ENCODE measurements at places on chromosomes 3 and 15. TPM values are rescaled to one million over a fixed set of nuclear protein-coding genes. Genes with fewer than 3 reads are reported as not detected.
A peak's percentile ranks its signal among the peaks of the same experiment; 100 is the strongest.

- DNase-seq = no peak
Measured at GRCh38 chr3:172062761-172063160, 23.4 kb downstream of the FNDC3B start.

GRCh38 chr3:34387826-34388564 lies 589.6 kb downstream of the PDCD6IP start:
- no peak for DNase-seq

Gene ZDHHC23
- total RNA-seq = 1.5 TPM

Gene LRRFIP2
- 117 TPM for total RNA-seq

GRCh38 chr3:42898896-42899675 lies 6.9 kb upstream of the ZNF662 start:
- no peak for DNase-seq

Gene ANP32A
- 122 TPM for total RNA-seq

- no peak for DNase-seq
Measured at GRCh38 chr15:56208185-56208584, 35.5 kb downstream of the RFX7 start.

DNA sequence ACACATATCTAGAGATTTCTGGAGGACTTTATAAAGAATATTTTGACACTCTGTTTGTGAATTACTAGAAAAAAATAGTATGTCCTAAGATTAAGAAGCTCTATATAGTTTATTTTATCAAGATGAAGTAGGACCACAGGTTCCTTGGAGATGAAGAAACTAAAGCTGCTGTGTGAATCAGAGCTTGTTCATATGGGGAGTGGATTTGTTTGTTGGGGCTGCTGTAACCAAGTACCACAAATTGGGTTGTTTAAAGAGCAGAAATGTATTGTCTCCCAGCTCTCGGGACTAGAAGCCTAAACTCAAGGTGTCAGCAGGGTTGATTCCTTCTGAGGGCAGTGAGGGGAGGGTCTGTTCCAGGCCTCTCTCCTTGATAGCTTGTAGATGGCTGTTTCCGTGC lies 270.6 kb upstream of the UMPS start:
- DNase-seq = no peak

DNA sequence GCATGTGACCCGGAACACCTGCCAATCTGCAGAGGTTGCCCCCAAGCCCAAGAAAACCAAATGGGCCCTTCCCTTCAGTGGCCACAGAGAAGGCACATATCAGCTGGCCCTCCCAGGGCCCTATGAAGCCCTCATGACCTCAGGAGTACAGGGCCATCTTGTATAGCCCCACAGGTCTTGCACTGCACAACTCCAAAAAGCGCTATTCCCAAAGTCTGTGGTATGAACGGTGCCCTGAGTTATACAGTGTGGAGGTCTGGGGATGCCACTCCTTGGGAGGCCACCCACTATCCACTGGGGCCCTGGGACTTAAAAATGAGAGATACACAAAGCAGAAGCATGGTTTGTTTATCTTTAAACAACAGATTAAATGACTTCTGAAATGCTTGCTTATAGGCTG lies 61.5 kb downstream of the CAPN7 start:
- no peak for DNase-seq

GRCh38 chr15:75659928-75660645 lies 12.4 kb downstream of the SNX33 start:
- no peak for DNase-seq

GRCh38 chr15:98856532-98856907 lies 151.1 kb downstream of the PGPEP1L start:
- no peak for DNase-seq

Gene SCAANT1
- total RNA-seq = not detected

Gene CCRL2
- 2.8 TPM for total RNA-seq

DNA sequence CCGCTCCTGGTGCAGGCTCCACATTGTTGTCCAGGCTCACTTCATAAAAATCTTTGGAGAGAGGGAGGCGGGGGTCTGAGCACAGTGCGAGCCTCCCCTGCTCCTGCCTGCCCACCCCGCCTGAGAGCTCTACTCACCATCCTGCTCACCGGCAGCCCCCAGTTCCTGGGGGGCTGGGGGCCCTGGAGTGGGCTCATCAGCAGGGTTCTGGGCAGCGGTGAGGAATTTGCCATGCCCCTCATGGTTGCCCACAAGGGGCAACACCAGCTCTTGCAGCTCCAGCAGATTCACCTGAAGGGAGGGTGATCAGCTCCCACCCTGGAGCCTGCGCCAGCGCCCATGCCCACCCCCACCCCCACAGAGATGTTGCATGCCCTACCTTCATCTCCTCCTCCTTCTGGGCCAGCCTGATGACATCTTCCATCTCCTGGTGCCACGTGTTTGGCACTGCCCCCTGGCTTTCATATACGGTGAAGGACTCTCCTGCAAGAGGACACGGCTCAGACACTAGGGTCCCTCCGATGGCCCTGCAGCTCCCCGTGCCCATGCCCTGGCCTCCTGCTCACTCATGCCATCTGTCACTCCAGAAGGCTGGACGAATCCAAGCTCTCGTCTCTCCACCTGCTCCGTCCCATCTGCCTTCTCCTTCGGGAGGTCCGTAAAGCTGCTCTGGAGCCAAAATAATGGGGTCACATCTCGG lies 162.1 kb downstream of the TBC1D2B start:
- no peak for DNase-seq

GRCh38 chr3:152317956-152318355 lies 49.2 kb downstream of the MBNL1 start:
- DNase-seq = no peak

GRCh38 chr3:32848215-32848614 lies 30.4 kb downstream of the TRIM71 start:
- DNase-seq = no peak

- no peak for DNase-seq
Measured at GRCh38 chr3:76842216-76842615, 197.7 kb upstream of the ROBO2 start.

Gene KBTBD8
- 2.8 TPM for total RNA-seq

DNA sequence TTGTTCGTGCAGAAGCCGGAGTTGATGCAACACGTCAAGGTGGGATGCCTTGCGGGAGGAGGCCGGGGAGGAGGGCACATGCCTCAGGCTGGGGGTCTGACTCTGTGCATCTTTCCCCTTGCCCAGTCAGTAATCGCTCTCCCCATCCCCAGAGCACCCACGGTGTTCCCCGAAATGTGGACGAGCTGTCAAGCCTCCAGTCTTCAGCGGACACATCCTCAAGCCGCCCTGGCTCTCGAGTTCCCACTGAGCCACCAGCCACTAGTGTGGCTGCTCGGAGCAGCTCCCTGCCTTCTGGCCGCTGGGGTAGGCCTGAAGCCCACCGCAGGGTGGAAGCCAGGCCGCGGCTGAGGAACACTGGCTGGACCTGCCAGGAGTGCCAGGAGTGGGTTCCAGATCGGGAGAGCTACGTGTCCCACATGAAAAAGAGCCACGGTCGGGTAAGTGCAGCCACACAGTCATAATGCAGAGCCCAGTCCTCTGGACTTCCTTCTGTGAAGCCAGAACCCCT lies 18.7 kb upstream of the ALPK3 start:
- DNase-seq = no peak

DNA sequence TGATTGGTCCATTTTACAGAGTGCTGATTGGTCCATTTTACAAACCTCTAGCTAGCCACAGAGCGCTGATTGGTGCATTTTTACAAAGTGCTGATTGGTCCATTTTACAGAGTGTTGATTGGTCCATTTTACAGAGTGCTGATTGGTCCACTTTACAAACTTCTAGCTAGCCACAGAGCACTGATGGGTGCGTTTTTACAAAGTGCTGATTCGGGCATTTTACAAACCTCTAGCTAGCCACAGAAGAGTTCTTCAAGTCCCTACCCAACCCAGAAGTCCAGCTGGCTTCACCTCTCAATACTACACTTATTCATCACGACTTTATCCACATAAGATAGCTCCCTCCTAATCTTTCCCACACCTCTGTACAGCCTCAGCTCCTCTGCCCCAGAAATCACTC lies 899.8 kb downstream of the TUSC7 start:
- no peak for DNase-seq

DNA sequence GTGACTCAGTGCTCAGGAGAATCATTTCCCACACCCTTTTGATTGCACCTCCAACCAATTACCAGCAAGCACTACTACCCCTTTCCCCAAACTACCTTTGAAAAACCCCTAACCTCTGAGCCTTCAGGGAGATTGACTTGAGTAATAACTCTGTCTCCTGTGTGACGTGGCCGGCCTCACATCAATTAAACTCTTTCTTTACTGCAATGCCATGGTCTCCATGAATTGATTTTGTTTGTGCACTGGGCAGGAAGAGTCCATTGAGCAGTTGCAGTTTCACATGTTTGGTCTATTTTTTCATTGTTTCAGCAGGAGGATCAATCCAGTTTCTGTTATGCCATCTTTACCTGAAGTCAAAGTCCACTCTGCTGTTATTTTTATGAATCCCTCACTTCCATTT lies 32.4 kb downstream of the SCN11A start:
- DNase-seq = no peak

DNA sequence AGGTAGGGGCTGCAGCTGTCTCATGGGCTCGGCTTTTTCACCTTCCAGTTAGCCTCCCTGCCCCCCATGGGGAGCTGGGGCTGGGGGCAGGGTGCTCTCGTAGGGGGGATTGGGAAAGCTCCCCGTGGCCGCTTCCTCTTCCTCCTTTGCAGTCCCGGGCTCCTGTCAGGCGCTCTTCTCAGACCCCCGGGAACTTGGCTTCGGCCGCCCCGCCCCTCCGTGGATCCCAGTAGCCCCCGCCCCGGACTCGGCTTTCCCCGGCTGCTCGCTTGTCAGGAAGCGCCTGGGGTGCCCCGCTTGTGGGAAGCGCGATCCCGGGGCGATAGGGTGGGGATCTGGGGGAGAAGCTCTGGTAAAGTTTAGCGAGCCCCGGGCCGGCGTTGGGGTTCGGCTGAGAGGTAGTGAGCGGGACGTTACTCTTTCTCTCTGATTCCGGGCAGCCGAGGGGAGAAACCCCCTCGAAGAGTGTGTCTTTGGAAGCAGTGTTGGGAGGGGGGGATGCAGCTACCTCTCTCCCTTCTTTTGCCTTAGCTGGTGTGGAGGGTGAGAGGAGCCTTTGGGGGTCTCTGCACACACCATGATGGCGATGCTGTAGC lies 611 bp downstream of the PIAS1 start:
- DNase-seq = peak; percentile 51

Gene CNTN4
- 1.4 TPM for total RNA-seq

DNA sequence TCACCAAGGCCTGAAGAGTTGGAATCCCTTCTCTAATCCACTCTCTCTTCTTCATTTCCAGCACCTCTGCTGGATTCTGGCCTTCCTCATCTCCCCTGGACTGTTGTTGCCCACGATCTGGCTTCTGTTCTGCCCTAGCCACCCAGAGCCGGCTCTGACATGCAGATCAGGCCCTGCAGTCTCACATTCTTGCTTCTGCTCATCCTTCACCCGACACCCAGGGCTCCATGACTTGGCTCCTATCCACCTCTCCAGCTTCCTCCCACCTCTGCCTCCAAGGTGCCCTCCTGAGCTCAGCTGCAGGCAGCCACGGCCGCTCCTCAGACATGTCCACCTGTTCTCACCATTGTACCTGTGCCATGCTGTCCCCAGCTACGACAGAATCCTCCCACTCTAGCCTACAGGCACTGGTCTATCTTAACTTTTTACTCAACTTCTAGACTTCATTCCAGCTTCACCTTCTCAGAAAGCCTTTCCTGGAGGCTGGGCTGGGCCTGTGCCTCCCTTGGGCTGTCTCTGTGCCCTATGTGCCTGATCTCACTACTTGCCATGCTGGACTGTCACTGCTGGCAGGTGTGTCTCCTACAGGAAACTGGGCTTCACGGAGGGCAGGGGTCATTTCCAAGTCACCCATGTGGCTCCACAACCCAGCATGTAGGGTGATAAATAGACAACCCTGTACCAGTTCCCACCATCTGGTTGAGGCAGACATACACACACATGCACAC lies 16.0 kb upstream of the TBC1D21 start:
- no peak for DNase-seq

DNA sequence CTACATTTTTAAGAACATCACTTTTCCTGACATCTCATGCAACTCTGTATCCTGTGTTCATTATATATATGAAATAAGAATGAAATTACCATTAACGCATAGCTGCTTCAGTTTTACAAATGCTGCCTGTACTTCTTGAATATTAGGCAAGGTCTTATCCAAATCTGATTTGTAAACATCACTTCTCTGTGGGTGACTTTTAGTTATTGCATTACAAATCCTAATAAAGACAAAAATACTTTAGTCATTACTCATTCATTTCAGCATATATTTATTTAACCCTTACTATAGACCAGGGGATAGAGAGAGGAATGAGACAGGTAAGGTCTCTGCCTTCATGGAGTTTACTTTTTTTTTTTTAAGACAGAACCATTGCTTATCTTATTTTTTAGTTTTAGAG lies 36.8 kb downstream of the MTMR10 start:
- DNase-seq = no peak

Gene ZMYND10
- total RNA-seq = not detected

Gene IL17RE
- total RNA-seq = 0.53 TPM

- no peak for DNase-seq
Measured at GRCh38 chr15:87489902-87490665, 766.5 kb downstream of the NTRK3 start.

DNA sequence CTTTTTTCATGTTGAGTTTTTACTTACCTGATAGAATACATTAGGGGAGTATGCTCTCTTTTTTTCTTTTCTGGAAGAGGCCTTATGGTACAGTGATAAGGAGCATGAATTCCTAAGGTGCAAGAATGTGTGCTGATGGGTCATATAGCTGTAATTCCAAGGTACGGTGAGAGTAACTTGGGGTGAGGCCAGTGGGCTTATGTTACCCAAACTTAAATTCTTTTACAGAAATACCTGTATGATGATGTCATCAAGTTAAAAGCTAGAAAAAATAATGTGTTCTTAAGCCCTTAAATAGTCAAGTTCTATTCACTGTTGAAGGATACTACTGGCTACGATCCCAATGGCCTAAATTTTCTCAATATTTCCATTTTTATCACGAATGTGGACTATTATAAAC lies 111.2 kb downstream of the GMPS start:
- DNase-seq = no peak

- no peak for DNase-seq
Measured at GRCh38 chr3:65030847-65031463, 343.2 kb upstream of the ADAMTS9 start.

Gene TMEM207
- total RNA-seq = not detected

- DNase-seq = no peak
Measured at GRCh38 chr3:141000686-141001085, 50.5 kb upstream of the SPSB4 start.

Gene GHSR
- not detected for total RNA-seq

Gene MKRN2OS
- total RNA-seq = 9.0 TPM

DNA sequence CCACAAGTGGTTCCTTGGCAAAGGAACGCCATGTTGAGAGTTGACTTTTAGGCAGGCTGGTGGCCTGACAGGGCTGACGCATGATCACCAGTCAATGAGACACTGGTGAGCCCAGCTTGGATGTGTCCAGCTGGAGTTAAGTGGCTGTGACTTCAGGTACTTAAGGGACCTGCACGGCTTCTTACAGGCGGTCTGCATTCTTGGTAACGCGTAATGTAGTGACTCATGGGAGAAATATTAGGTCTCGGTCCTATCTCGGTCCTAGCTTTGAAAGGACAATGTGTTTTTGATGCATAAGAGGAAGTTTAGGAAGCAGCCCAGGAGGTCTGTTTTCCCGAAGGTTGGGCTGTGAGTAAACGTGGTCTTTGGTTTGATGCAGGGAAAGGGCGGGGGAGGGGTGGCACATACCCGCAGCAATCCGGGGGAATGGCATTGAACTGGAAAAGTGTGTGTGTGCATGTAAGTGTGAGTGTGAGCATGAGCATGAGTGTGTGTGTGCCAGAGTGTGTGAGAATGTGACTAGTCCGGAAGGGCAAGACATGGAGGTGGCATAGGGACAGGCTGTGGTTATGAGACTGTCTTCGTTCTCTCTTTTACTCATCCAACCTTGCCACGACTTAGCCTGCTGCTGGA lies 55.3 kb downstream of the FAM43A start:
- DNase-seq = no peak

Gene MIX23
- 24.3 TPM for total RNA-seq

GRCh38 chr3:13308380-13308801 lies 111.7 kb downstream of the NUP210 start:
- no peak for DNase-seq

Gene TMEM42
- 9.2 TPM for total RNA-seq
